ENCODE measurements at places on chromosomes 11 and 22.

- DNase-seq = no peak
Measured at GRCh38 chr22:17855572-17856290, 81.5 kb upstream of the BID start.

GRCh38 chr22:39309881-39310714, 9.3 kb downstream of the RPL3 start:
- peak; percentile 63 for DNase-seq

DNA sequence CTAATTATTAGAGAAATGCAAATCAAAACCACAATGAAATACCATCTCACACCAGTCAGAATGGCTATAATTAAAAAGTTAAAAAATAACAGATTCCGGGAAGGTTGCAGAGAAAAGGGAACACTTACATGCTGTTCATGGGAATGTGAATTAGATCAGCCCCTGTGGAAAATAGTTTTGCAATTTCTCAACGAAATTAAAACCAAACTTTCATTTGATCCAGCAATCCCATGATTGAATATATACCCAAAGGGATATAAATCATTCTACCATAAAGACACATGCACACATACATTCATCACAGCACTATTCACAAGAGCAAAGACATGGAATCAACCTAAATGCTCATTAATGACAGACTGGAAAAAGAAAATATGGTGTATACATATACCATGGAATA, 32.5 kb downstream of the NOX4 start:
- DNase-seq = no peak

DNA sequence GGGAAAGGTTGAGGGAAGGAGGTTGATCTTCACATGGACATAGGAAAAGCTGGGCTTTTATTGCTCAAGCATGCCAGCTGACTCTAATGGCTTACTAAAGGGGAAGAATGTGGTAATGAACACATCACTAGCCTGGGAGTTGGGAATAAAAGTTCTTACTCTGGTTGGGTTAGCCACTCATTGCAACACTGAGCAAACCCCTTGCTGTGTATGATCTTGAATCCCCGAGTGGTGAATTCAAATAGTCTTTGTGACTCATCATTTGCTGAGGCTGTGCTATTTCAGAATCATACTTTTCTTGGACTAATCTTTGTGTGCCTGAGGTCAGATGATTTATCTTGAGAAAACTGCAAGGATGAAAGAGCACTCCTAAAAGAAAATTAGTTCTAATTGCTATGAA, 304.1 kb upstream of the ANO5 start:
- DNase-seq = no peak

GRCh38 chr22:37633089-37633624, 6.3 kb upstream of the SH3BP1 start:
- no peak for DNase-seq

DNA sequence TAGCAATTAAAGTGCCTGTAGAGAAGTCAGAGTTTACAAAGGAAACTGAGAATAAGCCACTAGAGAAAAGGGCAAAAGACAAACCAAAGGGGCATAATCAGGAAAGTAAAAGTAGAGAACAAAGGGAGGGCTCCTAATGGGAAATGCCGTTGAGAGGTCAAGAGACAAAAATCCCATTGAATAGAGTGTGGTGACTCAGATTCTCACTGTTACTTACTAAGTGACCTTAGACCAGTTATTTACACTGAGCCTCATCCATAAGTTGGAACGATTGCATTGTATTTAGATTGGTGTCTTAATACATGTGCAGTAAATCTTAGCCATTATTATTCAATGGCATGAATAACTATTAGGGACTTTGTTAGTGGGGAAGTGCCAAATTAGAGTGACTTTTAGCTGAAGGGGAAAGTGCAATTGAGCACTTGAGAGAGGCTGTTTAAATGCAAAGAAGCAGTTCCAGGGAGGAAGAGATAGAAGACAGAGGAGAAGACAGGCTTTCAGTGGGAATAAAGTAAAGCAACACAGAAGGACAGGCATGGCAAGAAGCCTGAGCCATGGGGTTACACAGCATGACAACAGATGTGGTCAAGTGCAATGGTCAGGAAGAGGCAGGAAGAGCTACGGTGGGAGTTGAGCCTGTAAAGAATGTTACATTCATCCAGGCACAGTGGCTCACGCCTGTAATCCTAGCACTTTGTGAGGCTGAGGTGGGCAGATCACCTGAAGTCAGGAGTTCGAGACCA, 82.6 kb downstream of the UBASH3B start:
- no peak for DNase-seq

GRCh38 chr11:35235157-35235468, 96.1 kb downstream of the CD44 start:
- no peak for DNase-seq

- no peak for DNase-seq
Measured at GRCh38 chr11:73361953-73362776, 14.0 kb upstream of the RELT start.

GRCh38 chr11:125952559-125952958, 6.7 kb downstream of the VSIG10L2 start:
- DNase-seq = no peak

GRCh38 chr11:111574373-111575225, 27.6 kb upstream of the SIK2 start:
- DNase-seq = no peak

GRCh38 chr11:111454561-111455192, 57.5 kb downstream of the BTG4 start:
- DNase-seq = peak; percentile 60

DNA sequence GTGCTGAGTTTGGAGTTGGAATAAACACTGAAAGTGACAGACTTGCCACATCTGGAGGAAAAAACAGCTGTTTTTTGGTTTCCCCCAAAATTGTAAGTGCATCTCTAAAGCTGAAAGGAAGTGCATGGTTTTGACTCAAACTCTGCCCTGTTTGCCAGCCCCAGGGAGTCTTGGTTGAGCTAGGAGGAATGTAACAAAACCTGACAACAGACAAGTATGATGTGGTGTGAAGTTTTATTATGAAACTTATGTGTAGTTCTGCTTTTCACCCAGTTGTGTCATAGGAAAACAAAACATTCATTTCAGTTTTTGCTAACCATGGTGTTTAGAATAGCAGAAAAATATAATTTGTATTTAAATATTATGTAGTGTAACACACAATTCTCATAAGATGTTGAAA, 31.7 kb upstream of the PDE3B start:
- no peak for DNase-seq

DNA sequence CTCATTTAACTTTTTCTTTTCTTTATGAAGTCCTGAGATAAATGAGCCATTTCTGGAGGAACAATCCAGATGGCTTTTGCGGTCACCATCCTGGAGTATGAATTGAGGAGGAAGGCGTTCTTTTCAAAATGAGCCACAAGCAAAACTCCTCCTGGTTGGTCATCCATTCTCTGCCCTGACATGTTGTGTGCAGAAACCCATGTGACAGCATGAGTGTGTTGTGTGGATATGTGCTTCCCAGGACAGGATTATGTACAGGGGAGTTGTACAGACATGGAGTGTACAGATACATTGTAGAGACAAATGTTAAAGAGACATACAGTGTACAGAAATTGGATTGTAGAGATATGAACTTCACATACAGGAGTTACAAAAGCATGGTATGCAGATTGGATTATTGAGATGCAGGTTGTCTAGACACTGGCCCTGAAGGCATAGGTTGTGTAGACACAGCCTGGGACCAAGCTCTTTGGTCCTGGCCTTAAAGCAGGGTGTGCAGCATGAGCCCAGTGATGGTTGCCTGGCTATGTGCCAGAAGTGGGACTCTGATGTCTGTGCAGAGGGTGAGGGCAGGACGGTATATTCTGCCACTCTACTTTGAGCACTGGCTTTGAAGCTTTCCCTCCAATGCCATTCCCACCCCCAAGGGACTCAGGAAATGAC, 178.5 kb upstream of the ZBED5 start:
- DNase-seq = no peak

Data from fibroblast of pulmonary artery (primary cell).